B cell (primary cell): ENCODE measurements at places on chromosomes 13 and 19.

- DNase-seq = no peak
Observed at GRCh38 chr13:96229356-96229755, 139.4 kb downstream of the HS6ST3 start.

DNA sequence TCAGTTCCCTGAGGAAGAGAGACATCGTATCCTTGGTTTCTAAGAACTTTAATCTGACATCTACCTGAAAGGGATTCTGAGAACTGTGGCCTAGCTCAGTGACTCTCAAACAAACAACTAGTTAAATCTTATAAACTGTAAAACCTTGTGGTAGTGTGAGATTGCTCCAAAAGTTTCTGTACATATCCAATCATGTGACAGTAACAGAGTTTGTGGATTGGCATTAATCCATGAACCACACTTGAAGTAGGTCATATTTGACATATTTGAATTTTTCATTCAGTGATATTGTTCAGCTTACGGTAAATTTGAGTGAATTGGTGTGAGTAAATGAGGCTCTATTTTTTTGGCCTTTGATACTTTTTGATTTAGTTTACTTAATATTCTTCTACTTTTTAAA is 15.0 kb downstream of the TDRD3 start:
- DNase-seq = no peak

DNA sequence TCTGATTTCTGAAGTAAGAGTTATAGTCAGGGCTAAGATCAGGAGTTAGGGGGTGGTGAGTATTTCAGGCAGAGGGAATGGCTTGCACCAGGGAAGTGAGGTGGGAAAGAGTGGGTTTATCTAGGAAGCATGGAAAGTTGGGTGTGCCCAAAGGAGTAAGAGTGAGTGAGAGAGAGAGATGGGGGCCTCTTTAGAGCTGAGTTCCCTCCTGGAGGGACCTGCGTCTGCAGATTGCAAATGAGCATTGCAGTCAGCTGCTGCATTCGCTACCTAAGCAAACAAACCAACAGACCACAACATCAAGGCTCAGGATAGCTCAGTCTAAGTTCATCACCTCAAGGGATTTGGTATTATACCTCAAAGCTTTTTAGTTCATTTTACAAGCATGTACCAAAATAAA is 405.8 kb downstream of the FGF9 start:
- DNase-seq = no peak

DNA sequence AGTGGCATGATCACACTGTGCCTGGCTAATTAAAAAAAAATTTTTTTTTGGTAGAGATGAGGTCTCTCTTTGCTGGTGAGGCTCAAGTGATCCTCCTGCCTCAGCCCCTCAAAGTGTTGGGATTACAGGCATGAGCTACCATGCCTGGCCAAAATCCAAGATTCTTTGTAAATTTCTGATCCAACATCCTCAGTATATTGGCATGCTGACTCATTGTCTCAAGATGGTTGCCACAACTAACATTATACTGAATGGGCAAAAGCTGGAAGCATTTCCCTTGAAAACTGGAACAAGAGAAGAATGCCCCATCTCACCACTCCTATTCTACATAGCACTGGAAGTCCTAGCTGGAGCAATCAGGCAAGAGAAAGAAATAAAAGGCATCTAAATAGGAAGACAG is 100.0 kb downstream of the KLF5 start:
- no peak for DNase-seq

DNA sequence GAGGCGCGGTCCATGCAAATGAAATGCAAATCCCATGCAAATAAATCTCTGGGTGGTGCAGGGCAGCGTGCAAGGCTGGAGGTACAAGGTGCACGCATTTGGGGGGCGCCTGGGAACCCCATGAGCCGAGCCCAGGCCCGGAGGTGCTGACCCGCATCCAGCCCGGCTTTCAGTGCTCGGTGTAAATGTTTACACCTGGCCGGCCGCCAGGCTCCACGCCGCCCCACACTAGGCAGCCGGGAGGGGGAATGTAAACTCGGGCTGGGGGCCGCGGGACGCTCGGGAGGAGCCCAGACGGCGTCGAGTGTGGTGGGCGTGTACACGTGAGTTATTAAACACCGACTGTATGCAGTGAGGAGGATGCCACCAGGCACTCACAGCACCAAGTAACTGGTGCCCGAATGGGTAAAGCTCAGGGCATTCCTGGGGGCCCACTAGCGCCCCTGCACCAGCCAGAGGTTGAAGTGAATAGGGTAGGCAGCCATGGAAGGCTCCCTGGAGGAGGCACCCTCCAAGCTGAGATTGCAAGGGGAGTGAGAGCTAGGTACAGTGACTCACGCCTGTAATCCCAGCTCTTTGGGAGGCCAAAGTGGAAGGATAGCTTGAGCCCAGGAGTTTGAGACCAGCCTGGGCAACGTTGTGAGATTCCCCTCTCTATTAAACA is 17.2 kb downstream of the FUT6 start:
- DNase-seq = no peak

- no peak for DNase-seq
Observed at GRCh38 chr19:17266589-17266974, 661 bp upstream of the BABAM1 start.

DNA sequence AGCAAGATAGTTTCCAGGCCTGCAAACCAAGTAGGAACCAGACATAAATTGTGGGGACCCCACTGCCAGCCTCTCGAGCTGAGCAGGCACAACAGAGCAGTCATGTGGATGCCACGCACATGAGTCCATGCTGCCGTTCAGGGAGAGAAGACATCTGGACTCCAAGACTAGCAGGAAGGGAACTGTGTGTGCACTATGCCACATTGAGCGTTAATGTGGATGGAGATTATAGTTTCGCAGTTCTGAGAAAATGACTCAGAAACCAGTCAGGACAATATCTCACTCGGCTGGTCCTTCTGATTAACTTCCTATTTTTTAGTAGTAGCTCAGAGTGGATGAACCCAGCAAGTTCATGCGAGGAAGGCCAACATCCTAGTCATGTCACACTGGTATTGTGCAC is 124.9 kb downstream of the CRYL1 start:
- no peak for DNase-seq

- no peak for DNase-seq
Observed at GRCh38 chr19:10418235-10418484, 2.2 kb upstream of the PDE4A start.

DNA sequence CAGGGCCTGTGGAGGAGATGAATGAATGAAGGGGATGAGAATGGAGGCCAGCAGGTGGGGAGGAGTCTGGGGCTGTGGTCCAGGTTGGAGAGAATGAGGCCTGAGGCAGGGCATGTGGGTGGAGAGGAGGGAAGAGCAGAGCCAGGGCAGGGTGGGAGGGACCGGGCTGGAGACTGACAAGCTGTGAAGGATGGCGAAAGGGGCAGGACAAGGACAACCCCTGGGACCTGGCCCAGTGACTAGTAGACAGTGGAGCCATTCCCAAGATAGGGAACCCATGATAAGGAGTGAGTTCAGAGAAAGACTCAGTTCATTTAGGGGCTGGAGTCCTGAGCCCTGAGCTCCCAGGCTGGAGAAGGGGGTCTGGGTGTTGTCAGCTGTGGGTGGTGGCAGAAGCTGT is 3.0 kb downstream of the PTH2 start:
- no peak for DNase-seq

GRCh38 chr13:27782151-27782550 is 10.1 kb upstream of the GSX1 start:
- no peak for DNase-seq

DNA sequence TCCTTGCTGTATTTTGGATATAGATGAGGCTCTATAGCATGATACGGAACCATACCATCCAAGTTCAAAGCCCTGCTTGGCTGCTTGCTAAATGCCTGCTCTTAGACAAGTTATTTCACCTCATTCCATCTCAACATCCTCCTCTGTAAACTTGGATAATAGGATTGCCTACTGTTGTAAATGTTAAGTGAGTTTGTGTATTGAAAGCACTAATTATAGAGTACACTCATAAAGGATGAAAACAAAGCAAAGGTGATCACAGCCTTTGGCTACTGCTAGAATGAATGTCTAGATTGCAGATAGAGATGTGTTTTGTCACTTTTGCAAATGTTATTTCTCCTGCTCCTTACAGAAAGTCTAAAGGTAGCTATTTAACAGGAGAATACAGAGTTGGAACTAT is 34.3 kb upstream of the STARD13 start:
- DNase-seq = no peak

- DNase-seq = peak; percentile 94
Observed at GRCh38 chr19:1478934-1479707, at the start of gene C19orf25. Gene C19orf25, minus strand, starts transcription at chr19:1479215. Its CDS starts 312 bp downstream, at chr19:1478903.

GRCh38 chr13:105827111-105827809 is 708.2 kb downstream of the EFNB2 start:
- DNase-seq = no peak

- DNase-seq = peak; percentile 64
Observed at GRCh38 chr13:30572859-30573275, 44.9 kb upstream of the USPL1 start.

DNA sequence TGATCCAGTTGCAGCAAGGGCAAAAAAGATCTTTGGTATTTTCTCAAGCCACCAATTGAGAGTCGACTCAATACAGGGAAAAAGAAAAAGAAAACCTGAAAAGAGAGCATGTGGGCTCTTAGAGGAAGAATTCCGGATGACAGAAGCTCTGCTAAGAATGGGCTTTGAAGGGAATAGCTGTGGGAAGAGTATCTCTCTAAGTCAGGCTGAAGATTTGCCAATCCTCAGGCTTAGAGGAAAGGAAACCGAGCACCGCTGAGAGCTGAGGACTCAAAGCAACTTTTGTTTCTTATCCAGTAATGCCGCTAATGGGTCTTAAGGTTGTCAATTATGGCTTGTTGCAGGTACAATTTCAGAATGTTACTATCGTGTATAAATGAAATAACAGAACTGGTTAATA is 166.4 kb downstream of the EFNB2 start:
- no peak for DNase-seq

- no peak for DNase-seq
Observed at GRCh38 chr13:35567406-35567980, 91.0 kb upstream of the MAB21L1 start.

DNA sequence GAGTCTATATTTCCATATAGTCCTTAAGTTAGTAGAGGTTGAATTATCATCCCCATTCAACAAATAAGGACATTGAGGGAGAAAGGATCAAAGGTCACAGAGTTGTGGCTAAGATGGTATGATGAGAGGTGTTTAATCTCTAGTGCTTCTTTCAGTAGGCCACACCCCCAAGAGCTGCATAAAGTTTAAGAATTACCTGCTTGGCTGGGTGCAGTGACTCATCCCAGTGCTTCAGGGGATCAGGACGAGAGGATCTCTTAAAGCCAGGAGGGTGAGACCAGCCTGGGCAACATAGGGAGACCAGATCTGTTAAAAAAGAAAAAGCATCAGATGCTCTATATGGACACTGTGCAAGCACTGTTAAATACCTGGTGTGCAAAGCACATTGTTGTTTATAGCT is 560.0 kb upstream of the KLHL1 start:
- no peak for DNase-seq

GRCh38 chr13:27765650-27766049 is 26.6 kb upstream of the GSX1 start:
- no peak for DNase-seq

DNA sequence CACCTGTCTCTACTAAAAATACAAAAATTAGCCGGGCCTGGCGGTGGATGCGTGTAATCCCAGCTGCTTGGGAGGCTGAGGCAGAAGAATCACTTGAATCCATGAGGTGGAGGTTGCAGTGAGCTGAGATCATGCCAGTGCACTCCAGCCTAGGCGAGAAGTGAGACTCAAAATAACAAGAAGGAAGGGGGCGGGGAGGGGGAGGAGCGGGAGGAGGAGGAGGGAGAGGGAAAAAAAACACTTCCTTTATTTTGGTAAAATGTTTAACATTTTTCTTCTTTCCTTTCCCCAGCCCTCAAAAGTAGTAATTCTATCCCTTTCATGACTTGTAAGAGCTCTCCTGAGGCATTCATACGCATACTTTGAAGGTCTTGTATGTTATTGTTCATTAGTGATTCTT is 44.3 kb downstream of the SPRY2 start:
- no peak for DNase-seq

DNA sequence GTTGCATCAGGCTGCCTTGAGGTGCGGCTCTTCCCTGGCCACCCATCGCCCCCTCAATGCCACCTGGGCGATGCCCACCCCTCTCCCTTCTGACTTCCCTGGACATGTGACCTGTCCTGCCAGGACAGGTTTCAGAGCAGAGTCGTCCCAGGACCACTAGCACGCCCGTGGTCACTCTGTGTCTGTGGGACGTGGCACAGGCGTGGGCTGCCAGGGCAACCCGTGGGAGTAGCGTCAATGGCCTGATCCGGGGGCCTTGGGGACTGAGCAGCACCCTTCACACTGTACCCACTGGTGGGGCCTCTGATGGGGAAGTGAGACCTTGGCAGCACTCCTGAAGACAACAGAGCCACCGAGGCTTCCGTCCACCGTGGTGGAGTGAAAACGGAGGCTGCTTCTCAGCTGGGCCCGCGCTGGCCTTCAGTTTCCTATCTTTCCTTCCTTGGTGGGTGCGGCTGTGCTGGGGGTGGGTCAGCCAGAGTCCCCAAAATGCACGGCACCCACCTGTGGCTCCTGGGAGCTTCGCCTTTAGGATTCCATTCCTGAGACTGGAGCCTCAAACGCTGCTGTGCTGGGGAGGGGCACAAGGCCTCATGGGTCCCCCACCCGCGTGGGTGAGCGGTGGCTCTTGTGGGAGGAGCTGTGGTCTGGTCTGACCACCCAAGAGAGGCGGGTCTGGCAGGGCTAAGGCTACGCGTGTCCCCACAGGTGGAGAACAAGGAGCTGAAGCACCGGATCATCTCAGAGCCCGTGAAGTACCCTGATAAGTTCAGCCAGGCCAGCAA is 26.7 kb upstream of the TMEM255B start:
- no peak for DNase-seq

GRCh38 chr13:90618133-90618532 is 729.4 kb upstream of the MIR17HG start:
- no peak for DNase-seq

- DNase-seq = no peak
Observed at GRCh38 chr19:33866696-33867095, 70.0 kb downstream of the KCTD15 start.
